Nephron progenitor cell (in vitro differentiated cells): ENCODE measurements at places on chromosomes 7 and 10.

DNA sequence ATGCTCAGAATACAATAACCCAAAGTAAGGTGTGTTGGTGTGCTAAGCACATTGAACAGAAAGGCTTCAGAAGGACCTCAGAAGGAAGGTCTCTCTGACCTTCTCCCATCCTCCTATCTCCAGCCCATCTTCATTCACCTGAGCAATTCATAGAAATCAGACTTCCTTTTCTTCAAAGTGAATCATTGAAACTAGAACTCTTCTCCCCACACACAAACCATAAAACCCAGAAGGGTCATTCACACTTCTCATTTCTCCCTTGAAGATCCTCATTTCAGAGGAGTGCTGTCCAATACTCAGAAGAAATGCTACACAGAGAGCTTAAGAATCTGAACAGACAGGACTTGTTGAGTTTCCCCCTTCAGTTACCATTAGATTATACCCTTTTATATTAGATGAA, 89.5 kb downstream of the VWDE start:
- no peak for DNase-seq

DNA sequence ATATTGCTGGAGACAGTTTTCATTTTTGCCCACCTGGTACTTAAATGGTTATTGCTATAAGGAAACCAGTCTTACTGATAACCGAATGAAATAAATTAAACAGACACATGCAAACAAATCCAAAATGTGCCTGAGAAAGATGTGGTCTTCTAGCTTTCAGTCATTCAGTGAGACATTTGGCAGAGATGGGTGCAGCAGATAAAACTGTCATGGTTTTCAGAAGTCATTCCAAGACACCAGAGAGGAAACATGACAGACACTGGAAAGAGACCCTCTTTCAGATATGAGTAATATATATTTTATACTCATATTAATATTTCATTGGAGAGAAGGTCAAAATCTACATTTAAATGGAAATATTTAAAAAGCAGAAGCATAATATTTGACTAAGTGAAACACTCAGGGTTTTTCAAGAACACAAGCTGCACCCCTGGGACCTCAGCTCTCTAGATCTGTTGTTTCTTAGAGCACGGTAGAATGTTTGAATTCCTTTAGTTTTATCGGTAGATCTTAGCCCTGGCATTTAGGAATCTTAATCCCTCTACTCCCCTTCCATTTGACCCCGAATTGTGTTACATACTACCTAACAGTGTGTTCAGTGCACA, 246.1 kb downstream of the AUTS2 start:
- DNase-seq, result no peak

DNA sequence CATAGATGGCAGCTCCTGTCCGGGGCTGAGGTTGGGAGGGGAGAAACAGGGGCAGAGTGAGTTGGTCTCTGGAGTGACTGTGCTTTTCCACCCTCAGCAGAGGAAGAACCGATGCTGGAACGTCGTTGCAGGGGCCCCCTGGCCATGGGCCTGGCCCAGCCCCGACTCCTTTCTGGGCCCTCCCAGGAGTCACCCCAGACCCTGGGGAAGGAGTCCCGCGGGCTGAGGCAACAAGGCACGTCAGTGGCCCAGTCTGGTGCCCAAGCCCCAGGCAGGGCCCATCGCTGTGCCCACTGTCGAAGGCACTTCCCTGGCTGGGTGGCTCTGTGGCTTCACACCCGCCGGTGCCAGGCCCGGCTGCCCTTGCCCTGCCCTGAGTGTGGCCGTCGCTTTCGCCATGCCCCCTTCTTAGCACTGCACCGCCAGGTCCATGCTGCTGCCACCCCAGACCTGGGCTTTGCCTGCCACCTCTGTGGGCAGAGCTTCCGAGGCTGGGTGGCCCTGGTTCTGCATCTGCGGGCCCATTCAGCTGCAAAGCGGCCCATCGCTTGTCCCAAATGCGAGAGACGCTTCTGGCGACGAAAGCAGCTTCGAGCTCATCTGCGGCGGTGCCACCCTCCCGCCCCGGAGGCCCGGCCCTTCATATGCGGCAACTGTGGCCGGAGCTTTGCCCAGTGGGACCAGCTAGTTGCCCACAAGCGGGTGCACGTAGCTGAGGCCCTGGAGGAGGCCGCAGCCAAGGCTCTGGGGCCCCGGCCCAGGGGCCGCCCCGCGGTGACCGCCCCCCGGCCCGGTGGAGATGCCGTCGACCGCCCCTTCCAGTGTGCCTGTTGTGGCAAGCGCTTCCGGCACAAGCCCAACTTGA, 2.7 kb downstream of the REPIN1 start:
- no peak for DNase-seq

- no peak for DNase-seq
Measured at GRCh38 chr10:33139181-33139646, 181.2 kb upstream of the ITGB1 start.

DNA sequence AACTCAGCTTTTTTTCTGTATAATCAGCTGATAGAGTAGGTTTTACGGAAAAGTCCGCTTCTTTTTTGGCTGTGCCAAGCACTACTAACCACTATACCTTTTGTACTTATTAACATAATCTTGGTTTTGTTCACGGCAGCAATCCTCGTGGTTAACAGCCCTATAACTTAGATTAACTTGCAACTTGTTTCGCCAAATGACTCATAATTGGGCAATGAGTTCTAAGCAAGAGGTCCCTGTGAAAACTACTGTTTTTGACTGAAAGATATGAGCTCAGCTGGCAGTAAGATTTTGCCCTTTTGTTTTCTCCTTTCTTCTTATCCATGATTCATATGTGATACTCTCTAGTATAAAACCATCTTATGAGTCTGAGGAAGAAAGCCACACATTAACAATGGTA, 345.0 kb upstream of the PCDH15 start:
- no peak for DNase-seq

DNA sequence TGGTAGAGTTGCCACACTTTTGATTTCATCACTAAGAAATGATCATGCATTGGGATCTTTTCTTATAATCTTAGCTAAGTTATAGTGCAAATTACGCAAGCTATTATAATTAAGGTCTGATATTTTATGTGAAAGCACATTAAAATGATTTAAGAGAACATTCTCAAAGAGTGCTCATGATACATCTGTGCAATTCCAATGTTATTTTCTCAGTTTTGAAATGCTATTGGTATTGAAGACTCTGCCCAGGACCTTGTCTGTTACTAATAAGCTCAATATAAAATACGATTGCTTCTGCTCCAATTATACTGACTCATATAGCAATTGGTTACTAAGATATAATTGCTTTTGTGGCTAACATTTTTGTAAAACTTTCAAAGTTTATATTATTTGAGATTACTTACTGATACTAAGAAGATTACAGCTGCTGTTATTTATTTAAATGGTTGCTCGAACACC, 180.9 kb downstream of the ADAM12 start:
- no peak for DNase-seq

DNA sequence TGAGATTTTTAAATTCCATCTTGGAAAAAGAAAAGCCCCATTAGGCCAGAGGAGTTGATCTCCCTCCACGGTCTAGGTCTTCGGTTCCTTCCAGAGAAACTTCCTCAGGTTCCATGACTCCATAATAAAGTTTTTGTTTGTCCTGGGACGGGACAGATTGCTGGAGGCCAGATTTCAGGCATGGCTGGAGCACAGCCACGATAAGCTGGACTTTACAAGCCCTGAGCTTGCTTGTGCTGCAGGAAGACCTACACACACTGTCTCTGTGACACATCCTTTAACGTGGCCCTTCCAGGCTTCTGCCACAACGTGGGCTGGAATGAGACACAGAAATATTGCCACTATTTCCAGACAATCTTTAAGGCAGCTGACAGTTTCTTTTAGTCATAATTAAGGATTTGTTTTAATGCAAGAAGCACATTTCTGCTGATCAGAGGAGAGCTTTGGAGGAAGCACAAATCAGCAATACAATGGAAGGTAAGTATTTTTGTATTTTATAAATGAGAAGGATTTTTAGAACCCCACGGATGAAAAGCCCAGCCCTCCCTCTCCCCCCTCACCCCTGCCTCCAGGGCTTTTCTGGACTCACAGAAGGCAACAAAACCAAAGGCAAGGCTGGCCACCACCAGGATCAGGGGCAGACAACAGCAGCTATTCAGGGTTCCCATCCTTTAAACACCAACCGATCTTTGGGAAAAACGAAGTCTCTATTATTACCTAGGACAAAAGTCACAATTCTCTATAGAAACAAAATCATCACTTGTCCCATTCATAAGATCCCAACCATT, 6.5 kb downstream of the CTBP2 start:
- DNase-seq, result no peak

DNA sequence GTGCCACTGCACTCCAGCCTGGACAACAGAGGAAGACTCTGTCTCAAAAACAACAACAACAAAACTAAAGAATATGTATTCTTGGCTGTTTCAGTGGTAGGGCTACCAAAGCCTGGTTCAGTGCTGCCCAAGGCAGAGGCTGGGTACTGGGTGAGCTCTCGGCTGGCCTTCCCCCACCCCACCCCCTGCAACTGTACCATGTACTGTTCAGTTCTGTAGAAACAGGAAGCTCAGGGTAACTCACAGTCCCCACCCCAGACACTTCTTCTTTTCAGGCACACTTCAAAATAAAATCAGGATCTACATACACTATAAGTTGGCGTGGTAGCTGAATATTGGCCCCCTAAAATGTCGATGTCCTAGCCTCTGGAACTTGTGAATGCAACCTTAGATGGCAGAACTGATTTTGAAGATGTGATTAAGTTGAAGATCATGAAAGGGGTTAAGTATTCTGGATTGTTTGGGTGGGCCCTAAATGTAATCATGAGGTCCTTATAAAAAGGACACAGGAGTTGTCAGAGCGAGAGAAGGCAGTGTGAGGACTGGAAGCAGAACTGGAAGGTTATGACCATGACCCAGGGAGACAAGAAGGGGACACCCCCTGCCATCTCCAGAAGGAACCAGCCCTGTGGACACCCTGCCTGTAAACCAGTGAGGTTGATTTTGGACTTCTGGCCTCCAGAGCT, 31.2 kb downstream of the TBXAS1 start:
- no peak for DNase-seq

- DNase-seq, result no peak
Measured at GRCh38 chr10:91683975-91684374, 51.1 kb upstream of the PPP1R3C start.

DNA sequence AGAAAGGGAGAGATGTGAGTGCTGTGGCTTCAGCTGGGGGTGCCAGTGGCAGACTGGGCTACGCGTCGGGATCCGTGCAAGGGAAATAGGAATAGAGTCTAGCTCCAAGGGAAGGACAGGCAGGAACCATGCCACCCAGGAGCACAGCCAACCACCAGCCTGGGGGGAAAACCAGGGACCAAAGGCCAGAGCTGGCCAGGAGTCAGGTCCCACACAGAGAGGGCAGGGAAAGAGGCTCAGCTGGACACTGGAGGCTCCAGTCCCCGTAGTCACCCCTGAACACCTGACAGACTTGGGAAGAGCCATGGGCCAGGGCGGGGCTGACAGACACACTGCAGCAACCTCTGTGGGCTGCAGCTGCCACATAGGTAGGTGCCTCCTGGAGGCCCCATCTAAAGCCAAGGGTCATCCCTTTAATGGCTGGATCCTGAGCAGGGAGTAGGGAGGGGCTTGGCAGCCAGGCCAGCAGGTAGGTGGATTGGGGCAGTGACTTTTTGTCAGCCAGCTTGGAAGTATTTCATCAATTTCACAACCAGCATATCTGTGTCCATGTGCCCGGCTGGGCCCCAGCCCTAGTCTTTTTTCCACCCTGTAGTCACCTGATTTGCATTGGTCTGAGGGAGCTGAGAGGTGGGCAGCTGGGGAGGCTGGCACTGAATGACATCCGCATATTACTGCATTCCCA, 163.2 kb downstream of the SH2D4B start:
- no peak for DNase-seq

- DNase-seq, result peak; percentile 82
Measured at GRCh38 chr7:98294798-98295382, 13.4 kb downstream of the BRI3 start.

DNA sequence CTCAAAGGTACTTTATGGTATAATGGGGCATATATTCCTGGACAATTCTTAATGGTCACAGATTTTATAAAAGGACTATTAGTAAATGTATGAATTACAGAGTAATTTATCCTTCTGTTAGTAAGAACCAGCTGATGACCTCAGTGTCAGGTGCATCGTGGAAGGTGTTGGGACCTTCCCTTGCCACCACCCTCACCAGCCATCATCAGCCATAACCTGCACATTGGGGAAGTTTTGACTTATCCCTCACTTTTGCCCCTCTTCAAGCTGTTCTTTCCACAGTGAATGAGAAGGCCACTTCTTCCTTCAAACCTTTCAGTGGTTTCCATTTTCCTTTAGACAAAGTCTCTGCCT, 52.2 kb downstream of the FIGNL1 start:
- DNase-seq, result no peak

DNA sequence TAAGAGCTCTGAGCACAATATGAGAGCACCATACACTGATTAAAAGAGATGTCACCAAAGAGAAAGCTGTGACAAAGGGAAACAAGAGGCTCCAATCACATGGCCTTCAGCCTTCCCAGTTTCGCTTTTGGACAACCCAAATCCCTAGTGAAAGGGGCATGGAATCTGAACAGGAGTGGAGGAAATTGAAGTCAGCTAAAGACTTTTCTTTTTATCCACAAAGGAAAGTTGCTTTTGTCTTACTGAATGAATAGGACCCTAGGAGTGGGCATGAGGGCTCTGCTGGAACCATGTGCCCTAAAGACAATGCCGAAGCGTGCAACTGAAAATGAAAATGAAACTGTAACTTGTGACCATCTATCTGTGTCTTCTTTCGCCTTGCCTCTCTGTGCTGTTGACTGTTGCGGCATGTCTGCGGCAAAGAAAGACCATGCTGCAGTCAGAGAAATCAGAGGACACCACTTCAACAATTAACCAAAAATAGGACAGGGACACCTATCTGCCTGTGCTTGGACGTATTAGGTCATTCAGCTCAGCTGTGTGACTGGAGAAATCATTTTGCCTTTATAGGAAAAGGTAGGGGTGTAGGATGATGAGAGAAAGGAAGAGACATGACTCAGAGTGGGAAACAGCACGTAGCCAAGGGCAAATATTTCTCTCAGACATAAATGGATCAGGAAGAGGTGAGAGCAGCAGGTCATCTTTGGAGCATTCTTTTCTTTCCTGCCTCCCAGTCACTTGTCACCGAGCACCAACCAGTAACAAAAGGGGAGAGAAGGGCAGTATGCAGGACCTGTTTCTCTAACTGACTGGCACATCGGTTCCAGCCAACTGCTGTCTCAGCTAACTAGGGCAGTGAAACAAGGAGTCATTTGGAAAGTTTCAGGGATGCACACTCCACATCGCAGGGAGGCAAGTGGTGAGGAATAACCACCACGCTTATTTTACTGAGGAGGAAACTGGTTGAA, 12.3 kb downstream of the CAV2 start:
- no peak for DNase-seq

DNA sequence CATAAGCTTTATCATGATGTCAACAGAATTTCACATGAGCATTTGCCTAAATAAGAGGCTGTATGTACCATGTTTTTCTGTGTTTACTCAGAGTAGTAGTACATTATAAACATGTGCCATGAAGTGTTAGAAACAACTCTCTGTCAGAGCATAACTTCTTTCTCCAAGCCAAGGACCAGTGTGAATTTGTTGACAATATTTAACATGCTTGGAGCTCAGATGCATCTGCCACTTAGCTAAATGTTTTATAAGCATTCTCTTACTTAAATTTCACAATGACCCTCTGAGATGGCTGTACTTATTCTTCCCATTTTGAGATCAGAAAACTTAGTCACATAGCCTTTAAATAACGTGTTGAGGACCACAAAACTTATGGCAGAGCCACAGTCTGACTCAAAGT, 105.0 kb downstream of the SEMA3D start:
- DNase-seq, result no peak
